NCI-H2171 treated with DMSO at 0.1 percent for 48 hours (cell line): ENCODE measurements at places on chromosomes 5 and 9.

GRCh38 chr9:26939955-26940711 is 6.9 kb downstream of the PLAA start:
- DNase-seq = no peak

DNA sequence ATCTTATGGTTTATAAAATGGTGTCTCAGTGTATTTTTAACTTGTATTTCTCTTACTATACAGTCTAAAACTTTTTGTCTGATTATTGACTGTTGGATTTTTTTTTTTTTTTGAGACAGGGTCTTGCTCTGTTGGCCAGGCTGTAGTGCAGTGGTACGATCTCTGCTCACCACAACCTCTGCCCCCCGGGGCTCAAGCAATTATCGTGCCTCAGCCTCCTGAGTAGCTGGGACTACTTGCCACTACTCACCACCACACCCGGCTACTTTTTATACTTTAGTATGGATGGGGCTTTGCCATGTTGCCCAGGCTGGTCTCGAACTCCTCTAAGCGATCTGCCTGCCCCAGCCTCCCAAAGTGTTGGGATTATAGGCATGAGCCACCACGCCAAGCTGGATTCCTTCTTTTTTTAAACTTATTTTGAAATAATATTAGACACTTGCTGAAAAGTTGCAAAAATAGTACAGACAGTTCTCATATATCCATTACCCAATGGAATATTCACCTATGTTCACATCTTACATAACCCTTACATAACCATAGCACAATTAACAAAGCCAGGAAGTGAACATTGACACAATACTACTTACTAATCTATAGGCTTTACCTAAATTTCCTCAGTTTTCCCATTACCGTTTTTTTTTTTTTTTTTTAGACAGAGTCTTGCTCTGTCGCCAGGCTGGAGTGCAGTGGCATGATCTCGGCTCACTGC is 47.2 kb downstream of the STOM start:
- DNase-seq = no peak

DNA sequence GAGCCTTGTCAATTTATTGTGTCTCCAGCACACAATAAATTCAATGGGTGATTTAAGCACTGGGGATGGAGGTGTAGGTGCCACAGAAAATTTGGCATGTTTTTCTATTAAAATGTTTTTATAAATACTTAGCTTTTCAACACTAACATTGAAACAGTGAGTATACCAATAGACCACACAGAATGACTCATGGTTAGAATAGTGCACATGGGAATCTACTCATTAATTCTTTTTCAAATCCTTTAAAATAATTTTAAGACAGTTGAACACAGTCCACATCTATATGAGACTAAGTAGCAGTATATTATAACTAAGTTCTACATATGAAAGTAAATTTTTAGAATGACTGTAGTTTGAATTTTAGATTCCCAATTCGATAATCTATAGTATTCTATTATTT is 67.1 kb downstream of the LNPEP start:
- no peak for DNase-seq

DNA sequence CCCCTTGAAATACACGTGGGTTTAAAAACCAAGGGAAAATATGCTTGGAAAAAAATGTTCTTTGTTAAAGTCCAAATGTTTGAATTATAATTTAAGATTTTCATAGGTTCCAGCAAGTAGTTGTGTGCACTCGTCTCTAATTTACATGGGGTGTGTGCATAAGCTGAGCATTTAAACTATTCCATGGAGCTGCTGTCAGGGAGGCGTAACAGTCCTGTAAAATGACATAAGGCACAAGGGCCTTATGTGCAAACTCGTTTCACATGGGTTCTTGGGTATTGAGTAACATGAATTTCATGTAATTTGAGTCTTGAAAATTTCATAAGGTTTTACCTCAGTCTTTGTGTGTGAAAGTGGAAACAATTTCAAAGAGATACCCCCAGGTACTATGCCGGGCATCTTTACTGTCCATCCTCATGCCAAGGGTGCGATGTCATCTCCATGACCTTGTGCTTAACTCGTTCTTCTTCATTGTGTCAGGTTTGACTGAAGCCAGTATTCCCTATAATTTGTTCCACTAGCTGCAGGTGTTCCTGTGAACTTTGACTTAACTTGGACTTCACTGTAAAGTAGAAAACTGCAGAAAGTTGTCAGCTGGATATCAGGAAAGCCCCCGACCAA is 359.3 kb downstream of the SH3GL2 start:
- DNase-seq = no peak

DNA sequence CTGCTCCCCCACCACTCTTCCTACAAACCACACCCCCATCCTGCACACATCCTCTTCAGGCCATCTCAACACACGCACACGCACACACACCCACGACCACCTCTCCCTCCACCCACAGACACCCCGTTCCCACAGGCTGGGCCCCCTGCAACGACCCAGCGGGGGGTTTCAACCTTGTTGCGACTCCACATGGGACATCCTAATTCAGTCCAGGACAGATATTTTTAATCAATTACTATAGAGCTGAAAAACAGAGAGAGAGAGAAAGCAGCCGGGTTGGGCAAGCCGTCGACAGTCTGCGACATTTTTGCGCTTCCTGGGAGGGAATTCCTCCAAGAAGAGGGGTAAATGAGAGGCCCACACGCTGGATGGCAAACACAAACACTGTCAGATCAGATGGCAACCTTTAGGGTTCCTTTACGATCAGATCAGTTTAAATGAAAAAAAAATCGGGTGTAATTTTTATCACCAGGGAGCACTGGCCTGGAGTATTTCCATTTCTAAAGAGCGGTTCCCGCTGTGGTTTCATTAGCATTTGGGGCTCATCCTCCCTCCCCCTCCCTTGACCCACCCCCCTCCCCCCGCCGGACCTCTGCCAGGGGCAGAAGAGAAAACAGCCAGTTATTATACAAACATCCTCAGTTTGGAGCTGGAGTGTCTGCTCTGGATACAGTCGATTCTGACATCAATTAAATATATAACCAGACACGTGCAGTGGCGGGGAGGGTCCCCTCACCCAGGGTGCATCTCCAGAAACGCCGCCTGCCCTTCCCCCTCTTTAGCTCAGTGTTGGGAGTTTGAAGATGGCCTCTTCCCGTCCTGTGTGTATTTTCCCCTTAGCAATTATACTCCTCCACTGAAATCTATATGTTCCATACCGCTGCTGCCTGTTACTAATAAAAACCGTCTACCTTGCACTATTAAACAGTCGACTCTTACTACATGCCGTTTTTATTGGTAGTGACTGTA is 2.3 kb upstream of the IRX2 start:
- peak; percentile 38 for DNase-seq

DNA sequence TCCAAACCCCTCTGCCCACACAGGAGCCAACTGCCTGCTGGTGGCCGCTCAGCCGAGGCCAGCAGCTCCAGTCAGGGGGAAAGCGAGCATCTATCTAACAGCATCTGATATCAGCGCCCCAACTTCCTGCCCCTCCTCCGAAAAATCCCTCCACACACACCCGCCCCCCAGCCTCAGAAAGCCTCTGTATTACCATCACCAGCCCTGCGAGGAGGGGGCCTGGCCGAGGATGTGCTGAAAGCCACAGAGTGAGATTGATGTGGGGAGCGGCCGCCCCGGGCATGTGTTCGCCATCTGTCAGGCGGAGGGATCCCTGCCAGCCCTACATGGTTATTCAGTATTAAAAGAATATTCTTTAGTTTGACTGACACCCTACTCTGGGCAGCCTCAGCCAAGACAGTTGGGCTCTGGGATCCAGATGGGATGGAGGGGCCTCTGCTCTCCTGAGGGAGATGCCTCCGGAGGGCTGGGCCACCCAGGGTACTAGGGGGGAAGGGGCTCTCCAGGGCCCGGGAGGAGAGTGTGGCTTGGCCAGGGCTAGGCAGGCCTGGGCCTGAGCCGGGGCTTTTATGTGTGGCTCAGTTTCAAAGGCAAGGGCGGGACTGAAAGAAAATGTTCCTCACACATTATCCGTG is 98.0 kb downstream of the HSD17B3 start:
- DNase-seq = peak; percentile 98

DNA sequence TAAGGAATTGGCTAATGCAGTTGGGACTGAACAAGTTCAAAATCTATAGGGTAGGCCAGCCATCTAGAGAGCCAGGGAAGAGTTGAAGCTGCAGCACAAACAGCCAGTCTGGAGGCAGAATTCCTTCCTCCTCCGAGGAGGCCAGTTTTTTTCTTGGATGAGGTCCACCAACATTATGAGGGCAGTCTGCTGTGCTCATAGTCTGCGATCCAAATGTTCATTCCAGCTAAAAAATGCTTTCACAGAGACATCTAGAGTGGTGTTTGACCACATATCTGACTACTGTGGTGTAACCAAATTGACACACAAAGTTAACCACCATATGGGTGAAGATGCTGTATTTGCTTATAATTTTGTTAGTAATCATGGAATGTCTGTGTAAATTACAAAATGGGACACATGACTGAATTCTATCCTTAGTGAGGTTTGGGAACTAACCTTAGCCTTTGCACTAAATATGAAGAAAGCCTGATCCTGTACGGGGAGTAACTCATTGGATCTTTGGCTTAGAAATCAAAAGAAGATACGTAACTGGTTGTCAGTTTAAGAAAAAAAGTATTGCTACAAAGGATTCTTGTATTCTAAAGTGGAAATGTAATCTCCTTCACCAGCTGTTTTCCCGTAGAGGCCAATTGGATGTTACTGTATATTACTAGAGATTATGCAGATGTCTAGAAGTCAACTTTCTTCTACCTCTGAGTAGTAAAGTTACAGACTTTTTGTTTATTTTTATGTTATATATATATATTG is 70.6 kb downstream of the SPIN1 start:
- DNase-seq = peak; percentile 23
